ENCODE measurements at places on chromosomes 11 and 22.

GRCh38 chr11:4704790-4705334, 278 bp downstream of the MMP26 start:
- DNase-seq = no peak

DNA sequence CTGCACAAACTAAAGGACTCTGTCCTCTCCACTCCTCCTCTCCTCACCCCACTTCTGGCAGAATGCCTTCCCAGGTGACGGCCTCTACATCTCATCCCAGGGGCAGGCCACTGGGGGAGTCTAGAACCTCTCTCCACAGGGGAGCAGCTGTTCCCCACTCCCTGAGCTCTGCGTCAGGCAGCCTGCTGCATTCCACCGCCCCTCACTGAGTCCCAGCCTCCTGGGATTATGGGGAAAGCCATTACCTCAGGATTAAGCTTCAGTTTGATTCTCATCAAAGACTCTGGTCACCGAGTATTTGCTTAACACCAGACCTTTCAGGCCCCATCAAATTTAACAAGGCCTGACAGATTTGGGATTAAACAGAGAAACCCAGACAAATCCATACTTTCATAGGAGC, 405.9 kb downstream of the NXPE2 start:
- DNase-seq = no peak

- DNase-seq = no peak
These were observed 243.7 kb downstream of the TTC28 start for GRCh38 chr22:28435982-28436381.

DNA sequence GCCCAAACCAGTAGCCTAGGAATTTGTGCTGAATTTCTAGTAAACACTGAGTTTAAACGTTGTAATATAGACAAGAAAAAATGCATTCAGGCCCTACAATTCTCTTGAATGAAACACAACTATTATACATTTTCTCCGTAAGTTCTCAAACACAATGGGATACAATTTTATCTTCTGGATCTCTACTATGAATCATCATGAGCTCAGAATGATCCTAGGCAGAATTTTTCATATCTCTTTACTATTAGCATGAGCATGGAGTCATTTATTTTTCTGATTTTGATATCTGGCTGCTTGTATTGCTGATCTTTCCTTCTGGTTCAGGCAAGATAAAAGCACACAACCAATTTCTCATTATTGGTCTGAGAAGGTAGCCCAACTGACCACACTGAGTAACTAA, 1123.4 kb upstream of the RAG2 start:
- DNase-seq = no peak

DNA sequence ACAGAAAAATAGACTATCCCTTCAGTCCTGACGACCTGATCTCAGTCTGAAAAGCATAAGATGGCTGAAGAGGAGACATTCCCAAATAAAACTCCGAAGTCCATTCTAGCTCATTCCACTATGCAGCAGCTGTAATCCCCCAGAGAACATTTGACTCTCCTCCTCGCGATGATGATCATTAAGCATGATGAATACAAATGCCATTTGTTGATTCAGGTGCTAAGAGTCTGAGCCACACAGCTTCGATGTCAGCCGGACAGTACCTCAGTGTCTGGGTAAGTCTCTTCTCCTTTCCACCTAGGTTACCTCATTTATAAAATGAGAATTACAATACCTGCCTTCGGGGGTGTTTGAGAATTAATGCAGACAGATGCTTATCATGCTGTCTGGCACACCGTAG, 94.8 kb downstream of the TENM4 start:
- DNase-seq = no peak

DNA sequence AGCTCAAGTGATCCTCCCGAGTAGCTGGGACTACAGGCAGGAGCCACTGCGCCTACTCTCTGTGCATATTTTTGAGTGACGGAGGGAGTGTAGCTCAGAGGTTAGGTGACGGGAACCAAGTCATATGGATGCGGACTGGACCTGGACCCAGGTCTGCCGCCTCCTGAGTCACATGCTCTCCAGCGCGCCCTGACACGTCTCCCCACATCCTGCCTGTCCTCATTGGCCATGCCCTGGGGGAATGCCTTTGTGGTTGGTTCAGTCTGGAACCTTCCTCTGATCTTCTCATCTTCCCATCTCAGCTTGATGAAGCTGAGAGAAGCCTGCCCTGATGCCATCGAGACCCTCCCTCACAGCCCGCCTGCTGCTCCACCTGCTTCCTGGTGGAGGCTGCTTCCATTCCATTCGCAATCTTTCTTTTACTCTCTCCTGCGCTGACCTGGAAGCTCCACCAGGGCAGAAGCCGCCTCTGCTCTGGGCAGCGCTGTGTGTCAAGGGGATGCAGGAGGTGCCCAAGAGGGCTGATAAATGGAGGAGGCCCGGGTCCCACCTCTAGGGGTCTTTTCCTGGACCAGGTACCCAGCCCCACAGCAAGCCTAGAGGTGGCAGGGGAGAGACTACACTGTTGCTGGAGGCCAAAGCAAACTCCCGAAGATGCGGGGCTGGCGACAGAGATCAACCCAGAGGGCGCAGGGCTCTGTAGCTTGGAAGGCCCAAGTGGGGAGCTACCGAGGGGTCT, 13.9 kb upstream of the BAIAP2L2 start:
- DNase-seq = no peak

- no peak for DNase-seq
These were observed 30.2 kb upstream of the KLHL35 start for GRCh38 chr11:75463106-75463774.

DNA sequence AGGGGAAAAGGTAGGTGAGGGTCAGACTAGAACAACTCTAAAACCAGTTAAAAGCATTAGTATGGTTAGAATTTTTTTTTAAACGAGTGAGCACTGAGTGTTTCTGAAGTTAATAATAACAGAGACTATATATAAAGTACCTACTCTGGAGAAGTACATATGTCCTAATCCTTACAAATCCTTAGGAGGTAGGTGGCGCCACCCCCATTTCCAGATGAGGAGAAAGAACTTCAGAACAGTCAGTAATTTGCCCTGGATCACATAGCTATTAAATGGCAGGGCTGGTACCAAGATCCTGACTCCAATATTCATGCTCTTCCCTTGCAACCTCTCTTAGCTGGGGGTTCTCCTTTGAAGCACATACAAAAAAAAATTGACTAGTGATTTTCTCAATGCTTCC, 80.5 kb downstream of the CLPB start:
- DNase-seq = peak; percentile 27

DNA sequence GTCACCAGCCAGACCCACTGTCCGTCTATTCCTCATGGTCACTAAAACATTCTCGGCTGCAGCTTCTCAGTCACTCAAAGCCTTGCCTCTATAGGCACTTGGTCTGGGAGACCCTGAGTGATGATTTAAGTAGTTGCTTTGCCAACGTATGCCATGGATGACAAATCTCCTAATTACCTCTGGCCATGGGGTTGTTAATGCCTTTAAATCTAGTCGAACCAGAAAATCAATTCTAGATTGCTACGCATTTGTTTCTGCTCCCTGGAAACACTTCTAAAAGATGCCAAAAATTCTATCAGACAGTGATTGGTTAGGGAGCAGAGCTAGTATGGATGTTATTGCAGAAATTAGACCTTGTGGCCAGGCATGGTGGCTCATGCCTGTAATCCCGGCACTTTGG, 57.0 kb upstream of the RTL6 start:
- DNase-seq = no peak

- peak; percentile 43 for DNase-seq
These were observed 6.5 kb downstream of the OR52M1 start for GRCh38 chr11:4551346-4551979.

DNA sequence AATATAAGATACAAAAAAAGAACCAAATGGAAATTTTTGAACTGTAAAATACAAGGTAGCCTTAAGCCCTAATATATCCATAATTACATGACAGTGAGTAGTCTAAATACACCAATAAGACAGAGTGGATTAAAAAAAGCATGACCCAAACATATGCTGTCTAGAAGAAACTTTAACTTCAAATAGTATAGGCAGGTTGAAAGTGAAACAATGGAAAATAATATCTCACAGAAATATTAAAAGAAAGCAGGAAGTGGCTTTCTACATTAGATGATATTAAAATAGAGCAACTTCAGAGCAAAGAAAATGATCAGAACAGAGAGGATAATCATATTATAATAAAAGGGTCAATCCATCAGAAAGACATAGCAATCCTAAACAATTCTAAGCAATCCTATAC, 21.8 kb downstream of the DCUN1D5 start:
- no peak for DNase-seq

- peak; percentile 94 for DNase-seq
These were observed 27.8 kb downstream of the CREB3L1 start for GRCh38 chr11:46305295-46305694.

DNA sequence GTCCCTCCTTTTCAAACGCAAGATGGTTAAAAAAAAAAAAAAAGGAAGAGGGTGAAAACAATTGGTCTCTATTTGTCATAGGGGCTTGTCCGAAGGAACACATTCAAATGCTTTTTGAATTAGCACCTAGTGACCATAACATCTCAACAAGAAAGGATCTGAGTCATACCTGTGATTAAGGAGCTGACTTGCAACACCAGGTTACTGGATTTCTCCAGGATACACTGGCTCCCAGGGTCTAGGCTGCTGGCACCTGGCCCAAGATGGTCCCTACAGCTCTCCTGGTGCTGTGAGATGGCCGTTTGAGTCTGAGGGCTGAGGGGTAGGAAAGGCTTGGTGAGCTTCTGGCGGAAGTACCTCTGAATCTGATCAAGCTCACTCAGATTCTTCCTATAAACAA, 28.4 kb upstream of the UCP3 start:
- no peak for DNase-seq

- DNase-seq = no peak
These were observed 366.0 kb upstream of the PDGFD start for GRCh38 chr11:104529906-104530305.

DNA sequence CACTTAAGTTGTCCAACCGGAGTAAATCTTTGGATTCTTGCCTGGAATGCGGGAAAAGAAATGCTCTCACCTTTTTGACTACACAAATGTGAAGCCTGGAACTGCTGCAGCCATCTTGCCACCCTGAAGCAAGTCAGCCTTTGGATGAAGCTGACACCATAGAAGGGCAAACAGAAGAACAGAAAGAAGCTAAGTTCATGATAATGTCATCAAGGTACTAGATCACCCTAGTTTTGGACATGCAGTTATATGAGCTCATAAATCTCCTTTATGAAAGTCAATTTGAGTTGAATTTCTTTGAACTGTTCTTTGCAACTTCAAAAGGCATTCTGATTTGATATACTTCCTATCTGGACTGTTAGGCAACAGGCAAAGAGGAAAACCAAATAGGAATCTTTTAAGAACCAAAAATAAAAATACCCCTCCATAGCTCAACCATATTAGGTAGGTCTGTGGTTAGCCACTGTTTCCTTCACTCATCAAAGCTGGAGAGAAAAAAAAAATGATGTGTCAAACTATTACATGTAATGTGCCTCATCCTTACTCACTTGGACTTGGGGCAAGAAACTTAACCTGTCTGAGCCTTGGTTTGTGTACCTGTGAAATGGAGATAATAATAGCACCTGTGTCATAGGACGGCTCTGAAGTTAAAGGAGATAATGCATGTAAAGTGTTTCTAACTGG, 91.9 kb downstream of the WT1 start:
- peak; percentile 57 for DNase-seq

GRCh38 chr11:106379712-106380111, 302.2 kb downstream of the AASDHPPT start:
- DNase-seq = no peak

- DNase-seq = no peak
These were observed 331.2 kb downstream of the TMEM135 start for GRCh38 chr11:87368858-87369480.

GRCh38 chr22:19798891-19799293, 38.3 kb downstream of the TBX1 start:
- no peak for DNase-seq

DNA sequence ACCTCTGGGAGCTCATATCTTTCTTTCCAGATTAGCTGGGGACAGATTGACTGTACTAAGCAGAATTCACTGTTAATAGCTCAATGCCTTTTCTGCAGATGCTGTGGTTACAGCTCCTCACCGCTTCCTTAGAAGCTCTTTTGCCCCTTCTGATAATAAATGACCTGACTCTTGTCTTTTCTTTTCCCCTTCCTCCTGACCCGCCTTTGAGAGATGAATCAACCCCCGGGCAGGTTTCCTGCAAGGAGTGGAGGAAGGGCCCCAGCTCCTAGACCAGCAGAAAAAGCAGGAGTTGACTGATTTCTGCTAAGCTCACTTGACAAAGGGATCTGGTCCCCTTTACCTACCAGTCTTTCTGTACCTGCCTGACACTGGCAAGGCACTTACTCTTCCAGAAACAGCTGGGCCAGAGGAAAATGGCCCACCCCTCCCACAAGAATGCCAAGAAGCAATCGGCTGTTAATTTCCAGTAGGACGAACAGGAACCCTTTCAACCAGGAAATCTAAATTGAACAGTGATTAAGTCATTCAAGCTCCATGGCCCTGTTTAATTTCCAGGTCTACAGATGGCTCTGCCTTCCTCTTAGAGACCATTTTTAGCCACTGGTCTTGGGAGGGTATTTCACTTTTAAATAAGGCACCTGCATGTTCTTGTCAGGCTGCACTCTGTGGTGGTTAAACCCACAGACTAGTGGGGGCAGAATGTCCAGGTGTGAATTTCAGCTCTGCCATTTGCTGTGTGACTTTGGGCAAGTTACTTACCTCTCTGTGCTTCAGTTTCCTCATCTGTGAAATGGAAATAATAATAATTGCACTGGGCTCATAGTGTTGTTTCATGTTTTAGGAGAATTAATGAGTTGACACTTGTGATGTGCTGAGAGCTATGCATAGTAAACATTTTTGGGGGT, 67.5 kb downstream of the PRR5L start:
- peak; percentile 33 for DNase-seq

DNA sequence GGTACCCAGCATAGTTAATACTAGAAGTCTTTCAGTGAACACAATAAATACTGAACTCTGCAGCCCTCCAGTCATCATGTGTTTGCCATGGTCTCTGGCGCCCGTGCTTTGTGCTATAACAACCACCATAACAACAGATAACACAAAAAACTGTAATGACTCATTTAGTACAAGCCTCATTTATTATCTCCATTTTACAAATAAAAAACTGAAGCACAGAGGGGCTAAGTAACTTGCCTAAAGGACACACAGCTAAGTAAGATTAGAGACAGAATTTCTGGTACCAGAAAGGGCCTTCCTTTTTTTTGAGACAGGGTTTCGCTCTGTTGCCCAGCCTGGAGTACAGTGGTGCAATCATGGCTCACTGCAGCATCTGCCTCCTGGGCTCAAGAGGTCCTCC, 19.5 kb downstream of the RBFOX2 start:
- no peak for DNase-seq

DNA sequence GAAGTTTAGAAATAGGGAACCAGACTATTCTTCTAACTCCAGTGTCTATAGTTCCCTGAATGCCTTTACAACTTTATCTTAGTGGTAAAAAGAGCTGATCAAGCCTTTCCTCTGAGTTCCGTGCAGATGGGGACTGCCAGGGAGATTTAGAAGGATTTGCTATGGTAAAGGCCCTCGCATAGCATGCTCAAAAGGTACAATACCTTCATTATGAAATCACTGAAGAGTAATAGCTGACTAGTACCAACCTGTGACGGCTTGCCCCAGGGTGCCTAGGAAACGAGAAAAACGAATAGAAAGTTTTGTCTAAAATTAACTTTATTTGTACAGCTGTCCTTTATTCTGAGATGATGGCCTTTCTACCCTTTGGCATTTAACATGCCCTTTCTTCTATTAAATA, 150.1 kb upstream of the ARHGAP42 start:
- no peak for DNase-seq

- no peak for DNase-seq
These were observed 14.1 kb upstream of the IL2RB start for GRCh38 chr22:37163575-37164504.

GRCh38 chr11:74471037-74471436, 3.7 kb upstream of the KCNE3 start:
- DNase-seq = no peak

- DNase-seq = no peak
These were observed 23.1 kb downstream of the A4GALT start for GRCh38 chr22:42697542-42698013.
